ENCODE measurements at places on chromosomes 4 and X. TPM values are rescaled to one million over a fixed set of nuclear protein-coding genes. Genes with fewer than 3 reads are reported as not detected.

GRCh38 chr4:89482251-89482650 lies 174.7 kb upstream of the GPRIN3 start:
- no peak for DNase-seq

- no peak for DNase-seq
These were observed 309.6 kb upstream of the DDX53 start for GRCh38 chrX:22690116-22690515.

DNA sequence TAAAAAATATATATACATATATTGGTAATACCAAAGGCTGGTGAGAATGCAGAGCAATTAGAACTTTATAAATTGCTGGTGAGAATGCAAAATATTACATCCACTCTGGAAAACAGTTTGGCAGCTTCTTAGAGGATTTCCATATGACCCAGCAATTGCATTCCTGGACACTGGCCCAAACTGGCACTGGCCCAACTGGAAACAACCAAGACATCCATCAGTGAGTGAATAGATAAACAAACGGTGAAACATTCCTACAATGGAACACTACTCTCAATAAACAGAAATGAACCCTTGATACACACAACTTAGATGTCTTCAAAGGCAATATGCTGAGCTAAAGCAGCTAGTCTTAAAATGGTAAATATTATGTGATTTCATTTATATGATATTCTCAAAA lies 524.2 kb downstream of the IQCM start:
- DNase-seq: no peak

DNA sequence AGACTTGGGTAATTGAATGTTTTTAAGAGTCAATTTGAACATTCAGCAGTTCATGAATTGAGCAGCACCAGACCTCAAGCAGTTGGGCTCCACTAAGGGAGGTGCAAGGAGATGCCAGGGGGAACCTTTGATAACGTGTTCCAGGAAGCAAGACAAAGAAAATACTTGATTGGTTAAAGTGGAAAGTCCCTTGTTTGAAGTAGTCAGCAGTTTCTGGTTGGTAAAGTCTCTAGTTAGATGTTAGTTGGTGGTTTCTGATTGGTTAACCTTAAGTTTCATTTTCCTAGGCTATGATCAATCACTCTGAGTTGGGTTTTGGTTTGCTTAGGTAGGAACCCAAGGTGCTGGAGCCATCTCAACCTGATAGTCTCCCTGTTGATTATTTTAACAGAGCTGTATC lies 4.0 kb downstream of the HERC6 start:
- no peak for DNase-seq

DNA sequence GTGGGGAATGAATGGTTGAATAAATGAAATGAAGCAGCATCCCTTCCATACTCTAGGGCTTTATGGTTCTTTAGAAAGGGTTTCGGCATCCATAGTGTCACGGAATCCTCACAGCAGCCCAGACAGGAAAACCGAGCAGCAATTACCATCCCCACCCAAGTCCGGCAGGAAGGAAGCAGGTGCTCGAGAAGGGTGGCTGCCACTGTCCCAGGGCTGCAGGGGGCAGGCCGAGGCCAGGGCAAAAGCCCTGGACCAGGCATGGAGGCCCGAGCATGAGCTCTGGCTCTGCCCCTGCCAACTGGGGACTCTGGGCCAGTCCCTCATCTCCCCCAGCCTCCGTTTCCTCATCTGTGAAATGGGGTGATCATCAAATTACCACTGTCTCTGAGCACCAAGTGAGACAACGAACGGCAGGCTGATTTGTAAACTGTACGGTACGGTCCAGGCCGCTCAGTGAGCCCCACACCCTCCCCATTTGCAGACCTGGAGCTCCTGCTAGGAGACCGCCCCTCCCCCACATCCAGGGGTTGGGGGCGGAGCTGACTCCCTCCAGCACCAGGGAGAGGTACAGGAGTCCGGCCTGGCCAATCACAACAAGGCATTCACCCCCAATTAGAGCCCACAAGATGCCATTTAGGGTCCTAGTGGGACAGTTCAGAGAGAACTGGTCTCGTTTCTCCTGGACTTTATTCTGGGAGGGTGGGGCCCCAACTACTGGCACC lies 100.4 kb downstream of the WFS1 start:
- DNase-seq: no peak

GRCh38 chr4:8051644-8052043 lies 107.0 kb downstream of the ABLIM2 start:
- no peak for DNase-seq

- DNase-seq: no peak
These were observed 61.3 kb downstream of the HS3ST1 start for GRCh38 chr4:11367371-11367770.

DNA sequence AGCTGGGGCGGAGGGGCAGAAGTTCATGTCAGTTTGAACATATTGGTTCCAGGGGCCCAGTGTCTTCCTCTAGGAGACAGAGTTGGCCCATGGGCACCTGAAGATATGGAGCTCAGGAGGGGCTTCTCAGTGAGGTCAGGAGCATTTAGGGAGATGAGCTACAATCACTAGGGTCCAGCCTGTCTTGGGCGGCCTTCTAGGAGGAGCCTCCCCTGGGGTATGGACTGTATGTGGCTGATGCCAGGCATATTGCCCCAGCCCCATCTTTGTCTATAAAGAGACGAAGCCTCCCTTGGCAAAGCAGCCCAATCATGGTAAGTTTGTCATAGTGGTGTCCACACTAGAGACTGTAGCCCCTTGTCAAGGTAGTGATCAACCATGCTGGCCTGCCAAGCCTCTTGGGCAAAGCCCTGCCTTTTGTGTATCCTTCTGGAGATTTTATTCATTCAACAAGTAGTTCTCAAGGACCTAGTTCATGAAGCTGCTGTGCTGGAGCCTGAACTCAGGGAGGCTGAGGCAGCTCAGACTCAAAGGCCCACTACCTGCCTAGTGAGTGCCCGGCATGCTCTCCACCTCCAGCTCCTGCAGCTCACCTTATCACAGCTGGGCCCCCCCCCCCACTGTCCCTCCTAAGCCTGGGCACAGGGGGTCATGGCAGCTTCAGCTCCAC lies 5.4 kb upstream of the CNGA2 start:
- DNase-seq: no peak

DNA sequence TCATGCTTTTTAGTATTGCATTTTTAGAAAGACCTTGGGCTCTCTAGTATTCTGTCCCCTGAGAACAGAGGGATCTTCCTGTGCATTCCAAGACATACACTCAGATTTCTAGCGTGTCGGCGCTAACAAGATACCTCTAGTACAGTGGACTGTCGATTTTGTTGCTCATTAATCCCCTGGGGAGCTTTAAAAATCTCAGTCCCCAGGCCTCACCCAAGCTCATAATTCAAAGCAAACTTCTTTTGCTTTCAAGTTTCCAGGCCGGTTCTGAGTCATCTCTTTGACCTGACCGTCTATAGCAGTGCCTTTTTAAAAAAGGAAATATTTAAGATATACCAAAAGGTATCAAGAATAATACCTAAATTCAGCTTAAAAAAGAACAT lies 137.0 kb downstream of the AMMECR1 start:
- DNase-seq: no peak

DNA sequence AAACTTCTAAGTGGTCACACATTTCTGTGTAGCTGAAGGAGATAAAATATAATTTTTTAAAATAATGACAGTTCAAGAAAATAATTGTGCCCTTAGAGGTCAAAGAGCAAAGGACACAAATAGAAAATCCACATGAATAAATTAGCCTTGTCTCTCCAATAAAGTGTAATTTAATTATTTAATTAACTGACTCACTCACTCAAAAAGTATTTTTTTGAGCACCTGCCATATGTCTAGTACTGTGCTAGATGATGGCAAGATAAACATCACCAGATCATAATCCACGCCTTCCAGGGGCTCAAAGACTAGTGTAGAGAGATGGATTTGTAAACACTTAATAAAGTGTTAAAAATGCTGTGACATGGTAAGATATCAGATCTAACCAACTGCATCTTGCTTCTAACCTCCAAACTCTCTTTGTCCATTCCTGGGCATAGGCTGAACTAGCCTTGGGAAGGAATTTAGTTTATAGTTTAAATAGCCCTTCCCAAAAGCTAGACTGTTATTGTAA lies 112.5 kb downstream of the SCLT1 start:
- DNase-seq: no peak

- no peak for DNase-seq
These were observed 159.1 kb upstream of the WDR1 start for GRCh38 chr4:10275696-10276095.

- DNase-seq: no peak
These were observed 45.5 kb upstream of the RBM47 start for GRCh38 chr4:40675166-40675565.

DNA sequence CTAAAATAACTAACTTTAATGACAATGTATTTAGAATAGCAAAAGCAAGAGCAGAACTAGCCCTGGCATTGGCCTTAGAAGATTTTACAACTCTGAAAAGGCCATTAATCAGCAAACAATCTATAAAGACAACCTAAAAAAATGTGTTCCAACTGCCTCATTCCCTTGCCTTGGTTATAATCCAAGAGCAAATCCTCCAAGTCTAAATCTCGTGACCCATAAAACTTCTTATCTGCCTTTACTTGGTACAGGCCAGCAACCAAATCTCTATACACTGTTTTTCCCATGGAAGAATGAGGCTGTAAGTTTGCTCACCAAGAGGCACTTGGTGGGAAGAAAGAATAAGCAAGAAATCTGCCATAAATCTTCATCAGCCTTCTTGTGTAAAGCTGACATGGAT lies 175.3 kb upstream of the MID1 start:
- no peak for DNase-seq

GRCh38 chr4:85776096-85776495 lies 301.1 kb downstream of the ARHGAP24 start:
- no peak for DNase-seq

- no peak for DNase-seq
These were observed 53.1 kb downstream of the ELF4 start for GRCh38 chrX:130057209-130057608.

DNA sequence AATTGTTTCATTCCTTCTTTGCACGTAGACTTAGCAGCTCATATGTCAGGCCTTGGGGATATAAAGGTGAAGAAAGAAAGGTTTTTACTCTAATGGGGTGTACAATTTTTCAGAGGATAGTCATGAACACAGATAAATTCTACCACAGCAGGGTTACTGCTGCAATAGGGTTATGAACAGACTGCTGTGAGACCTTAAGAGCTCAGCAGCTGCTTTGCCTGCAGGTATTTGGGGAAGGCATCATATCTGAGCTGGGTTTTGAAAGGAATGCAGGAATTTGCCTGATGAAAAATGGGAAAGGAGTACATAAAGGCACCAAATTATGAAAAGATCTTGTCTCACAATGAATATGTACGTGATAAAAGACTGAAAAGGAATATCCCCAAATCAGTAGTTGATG lies 128.9 kb downstream of the CEP135 start:
- no peak for DNase-seq

DNA sequence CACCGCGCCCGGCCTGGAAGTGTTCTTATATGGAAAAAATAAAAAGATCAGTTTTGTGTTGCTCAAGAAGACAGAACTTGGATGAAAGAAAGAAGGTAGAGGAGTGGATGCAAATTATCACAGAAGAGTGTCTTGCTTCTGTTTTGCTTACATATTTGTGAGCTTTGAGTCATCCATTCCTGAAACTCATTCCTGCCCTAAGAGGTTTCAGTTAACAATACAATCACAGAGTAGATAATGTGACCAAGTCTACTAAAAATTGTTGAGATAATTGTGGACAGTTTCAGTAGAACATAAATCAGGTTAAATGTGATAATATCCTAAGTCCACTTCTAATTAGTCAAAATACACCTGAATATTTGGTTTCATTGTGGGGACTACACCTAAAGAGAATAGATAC lies 26.4 kb upstream of the LRCH2 start:
- DNase-seq: no peak

GRCh38 chr4:9976781-9977180 lies 44.5 kb downstream of the SLC2A9 start:
- DNase-seq: no peak

DNA sequence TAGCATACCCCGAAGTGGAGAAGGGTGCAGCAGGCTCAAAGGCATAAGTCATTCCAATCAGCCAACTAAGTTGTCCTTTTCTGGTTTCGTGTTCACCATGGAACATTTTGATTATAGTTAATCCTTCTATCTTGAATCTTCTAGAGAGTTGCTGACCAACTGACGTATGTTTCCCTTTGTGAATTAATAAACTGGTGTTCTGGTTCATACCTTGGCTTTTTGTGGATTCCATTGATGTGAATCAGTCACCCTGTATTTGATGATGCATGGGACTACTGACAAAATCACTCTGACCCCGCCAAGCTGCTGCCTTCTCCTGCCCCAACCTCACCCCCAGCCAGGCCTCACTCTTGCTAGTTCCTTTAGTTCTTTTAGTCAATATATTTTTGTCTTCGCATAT lies 32.7 kb downstream of the F9 start:
- DNase-seq: no peak

DNA sequence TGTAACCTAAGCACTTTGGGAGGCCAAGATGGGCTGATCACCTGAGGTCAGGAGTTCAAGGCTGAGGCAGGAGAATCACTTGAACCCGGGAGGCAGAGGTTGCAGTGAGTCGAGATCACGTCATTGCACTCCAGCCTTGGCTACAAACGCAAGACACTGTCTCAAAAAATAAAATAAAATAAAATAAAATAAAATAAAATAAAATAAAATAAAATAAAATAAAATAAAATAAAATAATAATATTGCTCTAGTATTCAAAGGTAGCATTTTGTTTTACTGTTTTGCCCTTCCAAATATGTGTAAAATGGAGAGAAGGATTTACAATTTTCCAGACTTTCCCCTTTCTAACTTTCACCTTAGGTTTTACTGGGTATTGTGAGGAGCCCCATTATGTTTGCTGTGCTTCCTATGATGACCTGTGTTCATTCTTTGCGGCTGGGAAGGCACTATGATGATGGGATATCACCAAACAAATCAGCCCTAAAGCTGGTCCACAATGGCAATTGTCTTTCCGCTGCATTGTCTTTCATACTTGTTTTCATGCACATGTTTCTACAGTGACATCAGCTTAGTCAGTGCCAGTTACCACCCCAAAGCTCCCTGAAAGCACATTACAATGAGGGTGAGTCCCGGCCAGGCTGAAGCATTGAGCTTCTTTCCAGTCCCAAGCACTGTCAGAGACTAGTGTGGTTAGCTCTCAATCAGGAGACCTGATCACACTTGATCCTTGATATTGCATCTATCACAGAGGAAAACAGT lies 50.8 kb downstream of the DTHD1 start:
- DNase-seq: no peak

DNA sequence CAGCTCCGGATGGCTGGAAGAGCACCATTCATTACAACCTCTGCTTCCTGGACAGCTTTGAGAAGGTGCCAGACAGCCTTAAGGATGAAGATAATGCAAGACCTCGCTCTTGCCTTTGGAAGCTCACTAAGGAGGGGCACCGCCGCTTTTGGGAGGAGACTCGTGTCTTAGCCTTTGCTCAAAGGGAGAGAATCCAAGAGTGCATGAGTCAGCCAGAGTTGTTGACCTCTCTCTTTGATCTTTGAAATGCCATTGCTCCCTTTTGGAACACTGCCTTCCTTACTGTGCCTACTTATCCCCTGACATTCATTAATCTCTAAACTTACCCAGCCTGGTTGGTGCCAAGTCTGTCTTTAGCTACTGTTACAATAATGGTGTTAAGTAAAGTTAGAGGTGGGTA lies 1.2 kb downstream of the FOXR2 start:
- no peak for DNase-seq

The MXRA5 gene
- 109 TPM for total RNA-seq

The TAPT1 gene
- total RNA-seq: 25.3 TPM

The CTAG2 gene
- not detected for total RNA-seq

The SLC39A8 gene
- total RNA-seq: 8.3 TPM

The CENPVL1 gene
- 0.85 TPM for total RNA-seq

The SPANXA2 gene
- total RNA-seq: not detected

The ARR3 gene
- total RNA-seq: not detected

The HSPA4L gene
- 9.7 TPM for total RNA-seq

The MAGEA12 gene
- total RNA-seq: not detected

The AP1AR gene
- 18.9 TPM for total RNA-seq

The SEC31A gene
- 295 TPM for total RNA-seq

The TRIM60 gene
- total RNA-seq: not detected

The PGM2 gene
- total RNA-seq: 37.6 TPM

The SLC4A4 gene
- total RNA-seq: 27.2 TPM

Data from type B pancreatic cell (in vitro differentiated cells).